Prostate gland (tissue), 2 donors: ENCODE measurements at places on chromosomes 7 and 10. TPM values are rescaled to one million over a fixed set of nuclear protein-coding genes. Genes with fewer than 3 reads are reported as not detected.

GRCh38 chr10:77887631-77888355 is 38.8 kb downstream of the DLG5 start:
- DNase-seq: no peak

STEAP1B gene
- total RNA-seq: 6.4 TPM

GRCh38 chr7:127821146-127821545 is 169.2 kb downstream of the SND1 start:
- no peak for DNase-seq

GRCh38 chr10:52757773-52758172 is 14.8 kb downstream of the MBL2 start:
- no peak for DNase-seq

DNA sequence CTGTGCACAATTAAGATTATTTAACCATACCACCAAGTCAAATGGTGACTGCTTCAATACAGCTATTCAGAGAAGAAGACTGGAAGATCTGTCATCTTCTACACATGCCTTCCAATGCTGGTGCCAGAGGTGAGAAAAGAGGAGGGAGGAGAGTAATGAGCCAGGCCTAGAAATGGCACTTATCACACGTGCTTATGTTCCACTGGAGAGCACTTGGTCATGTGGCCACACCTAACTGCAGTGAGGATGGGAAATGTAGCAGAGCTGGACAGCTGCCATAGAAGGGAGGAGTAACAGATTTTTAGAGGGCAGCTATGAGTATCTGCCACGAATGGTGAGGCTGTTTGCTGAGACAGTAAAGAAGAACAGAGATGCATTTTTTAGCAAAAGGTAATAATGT is 77.1 kb downstream of the MPLKIP start:
- no peak for DNase-seq

GRCh38 chr10:132449051-132449810 is 52.2 kb downstream of the PWWP2B start:
- no peak for DNase-seq

CFAP58 gene
- 0.05 TPM for total RNA-seq
